ENCODE measurements at places on chromosomes 6 and 20. TPM values are rescaled to one million over a fixed set of nuclear protein-coding genes. Genes with fewer than 3 reads are reported as not detected.

Gene SLC2A10
- total RNA-seq = 23.4 TPM

Gene OPN5
- not detected for total RNA-seq

Gene FARS2
- 21.9 TPM for total RNA-seq

Gene TBP
- total RNA-seq = 20.5 TPM

Gene SLC17A3
- not detected for total RNA-seq

- no peak for DNase-seq
Measured at GRCh38 chr6:111114087-111114443, 26.8 kb downstream of the SLC16A10 start.

GRCh38 chr6:137056121-137056880 is 11.5 kb upstream of the IL20RA start:
- DNase-seq = peak; percentile 23

GRCh38 chr6:125232466-125232865 is 69.3 kb downstream of the HDDC2 start:
- no peak for DNase-seq

DNA sequence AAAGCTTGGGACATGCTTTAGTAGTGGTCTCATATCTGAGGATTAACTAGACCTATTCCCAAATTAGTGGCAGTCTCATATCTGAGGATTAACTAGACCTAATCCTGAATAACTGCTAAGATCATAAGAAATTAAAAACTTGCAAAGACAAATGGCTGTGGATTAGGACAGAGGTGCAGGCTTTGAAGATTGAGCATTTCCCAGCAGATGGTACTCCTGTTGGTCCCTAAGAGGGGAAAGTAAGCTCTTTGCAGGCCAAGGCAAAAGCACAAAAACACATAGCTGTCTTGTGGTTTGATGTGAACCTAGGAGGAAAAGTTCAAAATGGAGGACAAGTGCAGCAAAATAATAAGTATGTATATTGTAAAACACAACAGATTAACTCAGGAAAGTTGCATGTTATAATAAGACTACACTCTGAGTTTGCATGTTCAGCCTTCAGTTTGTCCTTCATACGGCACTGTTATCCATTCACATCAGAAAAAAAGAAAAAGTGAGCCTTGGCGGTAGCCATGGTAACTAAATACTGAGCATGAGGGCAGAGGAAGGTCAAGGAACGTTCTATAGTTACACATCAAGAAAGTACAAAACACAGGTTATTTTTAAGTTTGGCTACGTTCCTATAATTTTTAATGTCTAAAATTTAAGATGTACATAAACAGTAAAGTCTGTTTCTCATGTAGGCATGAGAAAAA is 62.8 kb downstream of the FILIP1 start:
- DNase-seq = no peak

DNA sequence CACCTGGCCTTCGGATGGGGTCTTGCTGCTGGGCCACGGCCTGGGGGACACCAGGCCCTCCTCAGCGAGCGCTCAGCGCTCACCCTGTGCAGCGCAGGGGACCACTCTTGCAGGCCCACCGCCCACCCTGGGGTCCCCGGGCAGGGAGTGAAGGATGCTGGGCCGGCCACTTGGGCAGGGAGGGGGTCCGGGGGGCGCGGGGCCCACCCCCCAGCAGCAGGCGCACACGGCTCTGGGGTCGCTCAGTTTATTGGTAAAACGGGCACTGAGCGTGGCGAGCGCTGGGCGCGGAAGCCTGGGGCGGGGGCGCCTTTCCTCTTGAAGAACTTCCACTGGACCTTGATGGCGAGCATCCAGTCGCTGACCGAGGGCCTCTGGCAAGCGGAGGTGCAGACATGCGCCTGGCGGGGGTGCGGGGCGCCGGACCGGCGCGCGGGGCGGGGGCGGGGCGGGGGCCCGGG is 11.1 kb downstream of the EEF1A2 start:
- DNase-seq = no peak

DNA sequence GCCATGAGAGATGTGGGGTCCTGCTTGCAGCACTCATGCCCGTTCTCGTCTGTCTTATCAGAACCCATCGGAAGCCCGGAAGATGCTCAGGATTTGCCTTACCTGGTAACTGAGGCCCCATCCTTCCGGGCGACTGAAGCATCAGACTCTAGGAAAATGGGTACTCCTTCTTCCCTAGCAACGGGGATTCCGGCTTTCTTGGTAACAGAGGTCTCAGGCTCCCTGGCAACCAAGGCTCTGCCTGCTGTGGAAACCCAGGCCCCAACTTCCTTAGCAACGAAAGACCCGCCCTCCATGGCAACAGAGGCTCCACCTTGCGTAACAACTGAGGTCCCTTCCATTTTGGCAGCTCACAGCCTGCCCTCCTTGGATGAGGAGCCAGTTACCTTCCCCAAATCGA is 8.3 kb downstream of the PI16 start:
- peak; percentile 18 for DNase-seq

DNA sequence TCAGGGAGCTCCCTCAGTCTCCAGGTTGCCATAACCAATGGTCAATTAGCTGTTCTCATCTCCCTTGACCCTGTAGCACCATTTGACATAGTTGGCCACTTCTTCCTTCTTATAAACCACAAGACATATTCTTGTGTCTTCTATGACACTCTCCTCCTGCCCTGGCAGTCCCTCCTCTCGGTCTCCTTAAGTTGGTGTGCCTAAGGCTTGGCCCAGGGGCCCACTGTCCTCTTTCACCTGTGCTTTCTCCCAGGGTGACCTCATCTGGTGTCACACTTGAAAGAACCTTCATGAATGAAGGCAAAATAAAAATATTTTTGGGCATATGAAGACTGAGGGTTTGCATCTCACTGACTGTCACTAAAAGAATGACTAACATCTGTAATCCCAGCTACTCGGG is 9.7 kb upstream of the ADGRF5 start:
- no peak for DNase-seq

GRCh38 chr20:63122626-63123025 is 93.3 kb downstream of the YTHDF1 start:
- DNase-seq = no peak

DNA sequence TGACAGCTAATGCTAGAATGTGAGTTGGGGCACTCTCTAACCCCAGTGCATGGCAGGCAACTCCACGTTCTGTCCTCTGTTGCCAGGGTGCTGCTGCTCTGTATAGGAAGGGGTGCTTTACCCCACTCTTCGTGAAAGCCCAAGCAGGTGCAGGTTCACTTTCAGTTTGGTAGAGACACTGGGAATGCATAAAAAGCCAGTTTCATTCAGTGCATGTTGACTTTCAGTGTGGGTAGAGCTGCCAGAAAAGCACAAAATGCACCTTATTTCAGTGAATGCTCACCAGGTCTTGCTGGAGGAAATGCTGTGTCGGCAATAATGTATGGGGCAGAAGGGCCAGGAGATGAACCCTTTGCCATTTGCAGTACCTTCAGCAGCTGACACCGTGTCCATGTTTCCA is 62.1 kb upstream of the ADGRB3 start:
- DNase-seq = no peak

DNA sequence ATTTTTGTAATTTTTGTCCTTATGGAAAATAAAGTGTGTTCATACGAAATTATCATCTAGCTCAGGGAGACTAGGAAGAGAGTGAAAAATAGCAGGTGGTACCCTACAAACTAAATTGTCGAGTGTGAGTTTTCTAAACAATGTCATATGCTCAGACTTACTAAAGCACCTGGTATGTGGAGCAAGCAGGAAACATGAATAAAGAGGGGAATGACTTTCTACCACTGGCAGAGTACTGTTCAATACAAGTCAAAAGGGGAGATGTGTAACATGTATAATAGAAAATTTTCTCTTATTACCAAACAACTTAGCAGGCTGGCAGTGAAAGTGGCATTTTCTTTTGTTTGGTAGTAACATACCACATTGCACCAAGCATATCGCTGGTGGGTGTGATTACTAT is 36.1 kb downstream of the CTNNBL1 start:
- no peak for DNase-seq

DNA sequence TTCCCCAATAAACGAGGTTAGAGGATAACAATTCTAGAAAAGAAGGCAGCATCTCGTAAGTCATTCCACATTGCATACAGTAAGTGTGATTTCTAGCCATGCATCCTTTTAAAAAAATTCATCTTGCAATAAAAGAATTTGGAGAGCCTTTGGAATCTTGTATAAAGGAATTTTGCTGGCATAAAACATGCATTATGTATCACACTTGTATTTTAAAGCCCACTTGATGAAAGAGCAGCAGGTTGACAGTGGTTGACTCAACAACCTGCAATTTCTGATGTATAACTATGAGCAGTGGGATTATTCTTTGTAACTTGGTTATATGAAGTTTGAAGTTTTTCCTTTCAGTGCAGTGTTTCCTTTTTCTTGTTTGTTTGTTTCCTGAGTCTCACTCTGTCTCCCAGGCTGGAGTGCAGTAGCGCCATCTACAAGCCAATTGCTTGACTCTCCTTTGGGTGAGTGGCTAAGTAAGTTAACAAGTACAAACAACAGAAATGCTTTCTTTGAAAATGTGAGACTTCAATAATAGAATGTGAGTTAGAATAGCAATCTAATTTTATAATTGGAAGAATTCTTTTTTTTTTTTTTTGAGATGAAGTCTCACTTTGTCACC is 39.9 kb downstream of the JARID2 start:
- DNase-seq = no peak

- no peak for DNase-seq
Measured at GRCh38 chr6:109118337-109118736, 23.0 kb downstream of the CEP57L1 start.

DNA sequence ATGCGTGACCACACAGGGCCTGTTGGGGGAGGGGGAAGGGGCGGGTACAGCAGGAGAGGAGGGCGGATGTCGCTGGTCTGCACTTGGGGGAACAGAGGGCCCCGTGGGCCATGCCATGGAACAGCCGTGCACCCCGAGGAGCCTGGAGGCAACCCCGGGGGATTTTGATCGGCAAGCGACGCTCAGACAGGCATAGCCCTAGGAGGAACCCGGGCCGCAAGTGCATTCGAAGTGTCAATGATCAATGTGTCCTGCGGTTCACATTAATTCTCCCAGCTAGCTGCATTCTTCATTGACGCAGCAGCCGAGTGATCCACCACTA is 772.8 kb upstream of the DEFB115 start:
- no peak for DNase-seq

- DNase-seq = peak; percentile 66
Measured at GRCh38 chr6:108117427-108118358, 43.2 kb upstream of the OSTM1 start.

Measured in RPMI7951 (cell line).